Neural progenitor cell (in vitro differentiated cells): ENCODE measurements at places on chromosomes 5 and 9.

DNA sequence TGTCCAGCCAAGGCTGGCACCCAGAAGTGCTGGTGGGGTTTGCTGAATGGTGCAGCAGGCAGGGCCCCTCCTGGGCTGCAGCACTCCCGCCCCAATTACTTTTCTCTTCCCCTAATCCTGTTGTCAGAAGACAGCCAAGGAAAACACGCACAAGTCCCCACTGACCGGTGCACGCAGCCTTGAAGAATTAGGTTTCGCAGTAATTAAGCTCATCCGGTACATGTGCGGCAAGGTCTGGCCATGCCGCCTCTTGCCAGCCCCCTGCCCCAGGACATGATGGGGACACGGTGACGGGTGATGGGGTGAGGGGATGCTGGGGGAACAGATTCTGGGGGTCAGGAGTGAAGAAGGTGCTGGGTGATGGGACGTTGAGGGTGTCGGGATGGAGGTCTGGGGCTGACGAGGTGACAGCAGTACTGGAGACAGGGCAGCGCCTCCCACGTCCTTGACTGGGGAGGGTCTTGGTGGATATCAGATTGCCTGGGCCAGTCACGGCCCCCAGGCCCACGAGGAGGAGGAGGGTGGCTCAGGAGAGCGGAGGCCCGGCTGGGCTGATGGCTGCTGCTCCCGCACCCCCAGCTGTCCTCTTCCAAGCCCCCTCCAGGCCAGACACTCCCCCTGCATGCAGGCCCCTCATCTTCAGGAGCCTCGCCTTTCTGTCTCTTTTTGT lies 34.9 kb downstream of the BARX1 start:
- H3K4me3 ChIP-seq: no peak overlapping the region
- H3K27ac ChIP-seq: no peak overlapping the region
- H3K4me1 ChIP-seq: no peaks in the 10 kb centered on the region
- DNase-seq: no peak
- no peaks in the 10 kb centered on the region for H3K36me3 ChIP-seq

GRCh38 chr9:7079051-7079450 lies 321.3 kb downstream of the KDM4C start:
- DNase-seq: no peak
- no peaks in the 10 kb centered on the region for H3K36me3 ChIP-seq
- H3K4me3 ChIP-seq: no peak overlapping the region
- H3K27ac ChIP-seq: no peak overlapping the region

GRCh38 chr5:154199671-154200220 lies 9.2 kb downstream of the GALNT10 start:
- H3K27ac ChIP-seq: no peak overlapping the region
- no peaks in the 10 kb centered on the region for H3K27me3 ChIP-seq
- peaks cover 16% of the 10 kb centered on the region for H3K4me1 ChIP-seq
- DNase-seq: no peak
- H3K4me3 ChIP-seq: no peak overlapping the region

GRCh38 chr5:157263496-157264090 lies 2.3 kb upstream of the CYFIP2 start:
- no peaks in the 10 kb centered on the region for H3K36me3 ChIP-seq

- no peak overlapping the region for H3K27ac ChIP-seq
- peak; percentile 58 for DNase-seq
Measured at GRCh38 chr5:135426102-135427082, 20.8 kb downstream of the DCANP1 start.

DNA sequence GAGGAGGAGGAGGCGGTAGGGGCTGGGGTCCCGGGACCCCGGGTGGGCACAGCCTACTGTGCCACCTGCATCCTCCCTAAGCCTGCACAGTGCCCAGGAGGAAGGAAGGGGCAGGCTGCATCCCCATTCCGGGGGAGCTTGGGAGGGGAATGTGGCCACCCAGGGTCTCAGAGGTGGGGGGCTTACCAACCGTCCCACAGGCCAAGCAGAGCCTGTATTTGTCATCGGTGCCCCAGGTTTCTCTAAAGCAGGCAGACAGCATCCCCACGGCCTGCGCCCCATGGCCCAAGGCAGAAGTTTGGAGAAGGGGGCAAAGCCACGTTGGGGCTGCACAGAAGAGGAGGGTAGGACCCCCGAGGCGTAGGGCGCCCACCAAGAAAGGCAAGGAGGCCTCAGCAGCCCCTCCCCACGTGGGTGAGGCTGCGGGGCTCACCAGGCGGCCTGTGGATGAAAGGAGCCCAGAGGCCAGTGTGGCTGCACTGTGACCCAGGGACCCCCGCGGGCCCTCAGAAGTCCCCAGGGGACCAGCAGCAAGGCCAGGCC lies 507 bp upstream of the GPSM1 start:
- H3K27me3 ChIP-seq: no peaks in the 10 kb centered on the region
- no peak overlapping the region for H3K27ac ChIP-seq
- peaks cover 30% of the 10 kb centered on the region for H3K4me1 ChIP-seq

GRCh38 chr5:89722538-89722937 lies 687.0 kb downstream of the CETN3 start:
- H3K27ac ChIP-seq: no peak overlapping the region
- peak; percentile 12 for DNase-seq
- H3K4me1 ChIP-seq: peaks cover 2% of the 10 kb centered on the region
- H3K27me3 ChIP-seq: no peaks in the 10 kb centered on the region
- no peaks in the 10 kb centered on the region for H3K36me3 ChIP-seq

GRCh38 chr9:113895526-113895925 lies 19.4 kb downstream of the ZNF618 start:
- peaks cover 12% of the 10 kb centered on the region for H3K36me3 ChIP-seq
- no peak overlapping the region for H3K4me3 ChIP-seq
- H3K4me1 ChIP-seq: no peaks in the 10 kb centered on the region
- DNase-seq: no peak
- no peak overlapping the region for H3K27ac ChIP-seq

DNA sequence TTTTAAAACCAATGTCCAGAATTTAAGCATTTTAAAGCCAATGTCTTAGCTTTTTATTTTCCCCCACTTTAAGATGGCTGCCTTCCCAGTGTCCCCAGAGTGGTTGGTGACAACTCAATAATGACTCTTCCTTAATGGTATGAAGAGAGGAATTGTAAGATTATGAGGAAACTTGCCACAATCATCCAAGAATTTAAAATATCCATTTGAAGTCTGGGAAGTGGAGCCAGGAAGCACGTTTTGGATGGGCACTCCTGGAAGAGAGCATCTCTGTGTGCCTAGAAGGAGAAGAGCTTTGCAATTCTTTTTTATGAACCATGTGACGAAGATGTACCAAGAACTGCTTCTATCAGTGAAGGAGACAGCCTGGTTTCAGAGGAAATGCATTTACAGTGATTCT lies 11.3 kb upstream of the IGFBPL1 start:
- H3K4me3 ChIP-seq: no peak overlapping the region
- no peaks in the 10 kb centered on the region for H3K4me1 ChIP-seq
- DNase-seq: no peak
- no peaks in the 10 kb centered on the region for H3K27me3 ChIP-seq

- H3K4me1 ChIP-seq: no peaks in the 10 kb centered on the region
- peak; percentile 4 for DNase-seq
- H3K27me3 ChIP-seq: no peaks in the 10 kb centered on the region
- no peaks in the 10 kb centered on the region for H3K36me3 ChIP-seq
- H3K4me3 ChIP-seq: no peak overlapping the region
Measured at GRCh38 chr9:72589667-72590521, 68.5 kb downstream of the TMC1 start.

GRCh38 chr5:31645420-31646081 lies 6.6 kb downstream of the PDZD2 start:
- H3K36me3 ChIP-seq: no peaks in the 10 kb centered on the region
- H3K27me3 ChIP-seq: peaks cover 18% of the 10 kb centered on the region
- no peak overlapping the region for H3K4me3 ChIP-seq

DNA sequence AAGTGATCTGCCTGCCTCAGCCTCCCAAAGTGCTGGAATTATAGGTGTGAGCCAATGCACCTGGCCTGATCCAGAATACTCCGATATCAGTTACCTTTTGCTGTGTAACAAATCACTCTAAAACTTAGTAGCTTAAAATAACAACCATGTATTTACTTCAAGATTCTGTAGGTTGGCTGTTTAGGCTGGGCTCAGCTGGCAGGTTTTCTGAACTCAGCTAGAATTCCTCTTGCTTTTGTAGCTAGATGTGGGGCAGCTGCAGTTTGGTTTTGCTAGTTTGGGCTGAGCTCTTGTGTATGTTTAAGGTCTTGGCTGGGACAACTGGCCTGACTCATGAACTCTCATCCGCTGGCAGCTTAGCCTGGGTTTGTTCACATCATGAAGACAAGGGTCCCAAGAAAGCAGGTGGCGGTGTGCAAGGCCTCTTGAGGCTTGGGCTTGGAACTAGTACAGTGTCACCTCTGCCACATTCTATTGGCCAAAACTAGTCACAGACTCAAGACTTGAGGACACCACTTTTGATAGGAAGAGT lies 138.3 kb upstream of the SHB start:
- peaks cover 37% of the 10 kb centered on the region for H3K4me1 ChIP-seq
- no peaks in the 10 kb centered on the region for H3K36me3 ChIP-seq
- H3K27me3 ChIP-seq: peaks cover 20% of the 10 kb centered on the region
- no peak overlapping the region for H3K4me3 ChIP-seq
- H3K27ac ChIP-seq: no peak overlapping the region

DNA sequence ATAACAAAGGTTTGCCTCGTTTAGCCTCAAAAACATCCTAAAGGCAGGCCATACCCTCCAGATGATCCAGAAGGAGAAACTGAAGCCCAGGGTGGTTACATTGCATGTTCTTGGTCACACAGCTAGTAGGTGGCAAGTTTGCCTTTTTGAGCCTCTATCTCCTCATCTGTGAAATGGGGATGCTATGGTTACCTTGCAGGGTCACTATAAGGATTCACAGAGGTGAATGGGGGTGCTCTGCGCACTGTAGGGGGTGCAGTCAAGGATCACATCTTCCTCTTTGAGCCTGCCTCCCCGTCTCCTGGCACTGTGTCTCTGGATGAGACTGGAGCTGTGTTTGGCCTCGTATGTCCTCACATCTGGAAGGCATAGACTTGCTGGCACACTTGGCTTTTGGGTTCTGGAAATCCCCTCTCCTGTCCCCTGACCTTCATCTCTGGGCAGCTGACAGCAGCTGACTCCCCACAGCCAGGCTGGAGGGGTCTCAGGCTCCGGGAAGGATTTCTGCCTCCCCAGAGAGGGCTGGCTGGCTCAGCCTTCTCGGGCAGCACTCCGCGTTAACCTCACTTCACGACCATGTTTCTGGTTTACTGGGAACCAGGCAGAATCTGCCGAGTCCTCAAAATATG lies 167.7 kb downstream of the RGS3 start:
- H3K27me3 ChIP-seq: no peaks in the 10 kb centered on the region
- DNase-seq: no peak
- peaks cover 24% of the 10 kb centered on the region for H3K4me1 ChIP-seq
- no peak overlapping the region for H3K4me3 ChIP-seq
- H3K27ac ChIP-seq: no peak overlapping the region

- H3K36me3 ChIP-seq: no peaks in the 10 kb centered on the region
- H3K4me1 ChIP-seq: no peaks in the 10 kb centered on the region
- no peak for DNase-seq
- H3K4me3 ChIP-seq: no peak overlapping the region
- no peaks in the 10 kb centered on the region for H3K27me3 ChIP-seq
Measured at GRCh38 chr5:95027775-95028174, 257.1 kb downstream of the MCTP1 start.

DNA sequence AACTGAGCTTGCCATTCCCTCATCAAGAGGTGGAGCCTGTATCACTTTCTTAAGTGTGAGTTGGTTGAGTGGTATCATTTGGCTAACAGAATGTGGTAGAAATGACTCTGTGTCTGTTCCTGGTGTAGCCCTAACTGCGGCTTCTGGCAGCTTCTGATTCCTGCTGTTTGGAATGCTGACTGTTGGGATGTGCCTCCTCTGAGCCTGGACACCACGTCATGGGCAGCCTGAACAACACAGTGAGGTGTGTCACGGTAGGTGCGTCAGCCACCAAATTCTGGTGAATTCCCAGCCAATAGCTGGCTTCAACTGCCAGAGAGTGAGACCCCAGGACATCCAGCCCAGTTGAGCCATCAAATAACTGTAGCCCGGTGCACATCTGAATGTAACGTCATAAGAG lies 6.1 kb upstream of the C9orf152 start:
- DNase-seq: no peak
- no peak overlapping the region for H3K4me3 ChIP-seq
- H3K27ac ChIP-seq: no peak overlapping the region
- H3K27me3 ChIP-seq: no peaks in the 10 kb centered on the region

- no peak overlapping the region for H3K4me3 ChIP-seq
- peaks cover 12% of the 10 kb centered on the region for H3K4me1 ChIP-seq
- no peaks in the 10 kb centered on the region for H3K36me3 ChIP-seq
- no peak for DNase-seq
- peaks cover 45% of the 10 kb centered on the region for H3K27me3 ChIP-seq
- no peak overlapping the region for H3K27ac ChIP-seq
Measured at GRCh38 chr9:124452326-124452725, 2.1 kb downstream of the ADGRD2 start.

DNA sequence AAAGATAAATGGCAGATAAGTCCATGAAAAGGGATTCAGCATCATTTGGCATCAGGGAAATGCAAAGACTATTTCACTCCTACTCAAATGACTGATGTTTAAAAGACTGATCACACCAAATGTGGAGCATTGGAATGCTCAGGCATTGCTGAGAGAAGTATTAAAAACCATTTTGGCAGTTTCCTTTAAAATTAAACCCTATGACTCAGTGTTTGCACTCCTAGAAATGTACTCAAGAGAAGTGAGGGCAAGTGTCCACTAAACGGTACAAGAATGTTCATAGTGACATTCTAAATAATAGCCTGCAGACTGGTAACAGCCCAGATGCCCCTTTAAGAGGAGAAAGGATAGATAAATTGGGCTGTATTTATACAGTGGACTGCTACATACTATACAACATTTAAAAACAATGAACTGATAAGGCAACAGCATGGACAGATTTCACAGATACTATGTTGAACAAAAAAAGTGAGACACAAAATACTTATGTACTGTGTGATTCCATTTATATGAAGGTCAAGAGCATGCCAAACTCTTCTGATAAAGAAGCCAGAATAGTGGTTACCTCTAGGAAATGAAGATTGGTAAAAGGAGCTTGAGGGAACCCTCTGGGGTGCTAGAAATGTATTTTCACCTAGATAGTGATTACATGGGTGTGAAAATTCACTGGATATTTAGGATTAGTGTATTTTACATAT lies 24.6 kb downstream of the APC start:
- DNase-seq: no peak
- H3K27me3 ChIP-seq: no peaks in the 10 kb centered on the region
- H3K4me3 ChIP-seq: no peak overlapping the region
- no peaks in the 10 kb centered on the region for H3K4me1 ChIP-seq
- peaks cover 3% of the 10 kb centered on the region for H3K36me3 ChIP-seq

GRCh38 chr5:42878550-42878949 lies 66.9 kb upstream of the SELENOP start:
- no peaks in the 10 kb centered on the region for H3K4me1 ChIP-seq
- H3K4me3 ChIP-seq: no peak overlapping the region
- no peaks in the 10 kb centered on the region for H3K36me3 ChIP-seq
- no peak for DNase-seq
- no peak overlapping the region for H3K27ac ChIP-seq
- no peaks in the 10 kb centered on the region for H3K27me3 ChIP-seq

GRCh38 chr5:110034056-110034600 lies 344.4 kb downstream of the MAN2A1 start:
- H3K4me1 ChIP-seq: peaks cover 15% of the 10 kb centered on the region
- no peaks in the 10 kb centered on the region for H3K27me3 ChIP-seq
